ENCODE measurements at places on chromosomes 2 and 18. TPM values are rescaled to one million over a fixed set of nuclear protein-coding genes. Genes with fewer than 3 reads are reported as not detected.

Gene CNDP1
- polyA plus RNA-seq: not detected

Gene CHRNA1
- polyA plus RNA-seq: not detected

Gene IGFBP2
- 55.5 TPM for polyA plus RNA-seq

Gene PLGLB2
- polyA plus RNA-seq: 0.11 TPM

Gene TCF7L1
- polyA plus RNA-seq: 24.1 TPM

Gene ECEL1
- polyA plus RNA-seq: not detected

Gene ZCCHC2
- polyA plus RNA-seq: 3.7 TPM

Gene LRATD1
- polyA plus RNA-seq: 5.1 TPM

Data from foreskin keratinocyte (primary cell).